WTC11 (cell line): ENCODE measurements at places on chromosomes 5 and 9. TPM values are rescaled to one million over a fixed set of nuclear protein-coding genes. Genes with fewer than 3 reads are reported as not detected.

- no peak for DNase-seq
Measured at GRCh38 chr5:72383726-72384125, 63.6 kb downstream of the PTCD2 start.

SPINK14 gene
- not detected in 3 replicates for total RNA-seq

DNA sequence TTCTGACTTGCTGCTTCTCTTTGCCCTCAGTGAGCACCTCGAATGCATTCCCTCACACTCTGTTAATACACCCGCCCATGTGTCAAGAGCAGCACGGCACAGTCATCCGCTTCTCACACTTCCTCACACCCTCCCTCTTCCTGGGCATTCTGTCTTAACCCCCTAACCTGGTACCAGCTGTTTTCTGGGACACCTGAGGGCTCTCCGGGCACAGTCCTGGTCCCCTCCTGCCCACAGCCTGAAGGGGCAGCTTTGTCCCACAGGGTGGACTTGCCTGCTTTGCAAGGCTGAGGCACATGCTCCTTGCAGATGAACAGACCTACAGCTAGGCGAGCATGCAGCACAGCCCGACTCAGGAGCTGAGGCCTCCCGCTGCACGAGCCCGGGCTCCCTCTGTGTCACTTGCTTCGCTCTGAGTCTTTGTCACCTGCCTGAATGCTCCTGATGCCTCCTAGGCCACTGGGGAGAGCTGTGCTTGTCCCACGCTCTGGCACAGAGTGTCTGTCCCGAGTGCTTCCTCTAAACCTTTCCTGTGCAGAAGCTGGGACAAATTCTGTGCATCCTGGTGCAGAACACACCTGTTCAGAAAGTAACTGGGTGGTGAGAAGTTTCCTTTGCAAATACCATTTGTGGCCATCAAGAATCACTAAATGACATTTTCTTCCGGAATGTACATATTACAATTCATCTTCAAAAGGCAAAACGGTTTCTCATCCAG, 47.8 kb downstream of the AHRR start:
- peak; percentile 12 for DNase-seq

DNA sequence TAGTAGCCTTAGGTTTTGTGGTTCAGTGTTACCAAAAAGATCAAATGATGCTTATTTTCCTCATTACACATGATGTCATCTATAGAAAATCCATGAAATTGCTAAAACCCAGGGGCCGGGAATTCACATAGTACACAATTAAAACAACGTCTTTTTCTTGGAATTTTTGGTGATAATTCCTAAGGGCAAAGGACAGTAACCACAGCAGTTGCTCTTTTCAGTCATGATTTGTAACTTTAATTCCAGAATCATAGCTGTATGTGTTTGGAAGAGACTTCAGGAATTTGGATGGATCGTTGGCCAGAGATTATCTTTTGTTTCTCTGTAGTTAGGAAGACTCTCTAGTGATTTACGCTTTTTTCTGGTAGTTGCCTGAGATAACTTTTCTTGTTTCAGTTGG, 748.7 kb downstream of the TLE4 start:
- DNase-seq: no peak

DNA sequence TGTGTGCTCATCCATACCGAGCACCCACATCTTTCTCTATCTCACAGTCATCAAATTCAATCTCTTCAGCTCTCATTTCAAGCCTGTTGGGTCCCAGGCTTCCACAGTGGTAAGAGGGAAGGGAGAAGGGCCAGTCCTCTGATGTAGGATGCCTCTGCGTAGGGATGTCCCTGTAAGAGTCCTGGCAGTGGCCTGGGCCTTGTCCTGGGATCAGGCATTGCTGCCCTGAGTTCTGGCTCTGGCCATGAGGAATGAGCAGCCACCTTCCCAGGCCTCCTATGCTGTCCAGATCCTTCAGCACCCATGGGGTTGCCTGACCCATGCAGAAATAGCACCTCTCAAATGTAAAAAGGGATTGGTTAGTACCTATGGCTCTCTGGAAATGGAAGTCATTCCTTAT, 121.2 kb downstream of the EFNA5 start:
- DNase-seq: no peak

INSL4 gene
- total RNA-seq: not detected in 3 replicates

GRCh38 chr5:39577529-39577928, 152.7 kb upstream of the DAB2 start:
- no peak for DNase-seq

SOHLH1 gene
- not detected in 3 replicates for total RNA-seq
